Activated T-cell treated with anti-CD3 and anti-CD28 coated beads for 24 hours (primary cell): ENCODE measurements at places on chromosomes 4 and X.

DNA sequence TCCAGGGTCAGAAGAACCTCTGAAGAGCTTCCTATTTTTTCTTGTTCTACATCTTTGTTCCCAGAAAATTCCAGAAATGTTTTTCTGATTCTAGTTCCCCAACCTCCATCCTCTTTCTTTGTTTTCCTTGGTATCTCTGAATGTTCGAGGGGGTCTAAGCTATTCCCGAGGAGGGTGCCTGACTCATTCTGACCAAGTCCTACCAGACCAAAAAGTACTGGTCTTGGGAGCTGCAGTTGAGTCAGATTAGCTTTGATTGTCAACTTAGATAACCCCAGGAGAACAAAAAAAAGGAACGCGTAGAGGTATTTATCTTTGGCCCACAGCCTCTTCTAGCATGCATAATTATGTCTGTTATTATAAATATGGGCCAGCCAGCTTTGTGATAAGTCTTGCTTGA is 12.1 kb upstream of the TENM3 start:
- no peak for DNase-seq

- no peak for DNase-seq
Observed at GRCh38 chr4:23348789-23349498, 540.9 kb downstream of the PPARGC1A start.

- no peak for DNase-seq
Observed at GRCh38 chr4:184000457-184001396, 95.6 kb downstream of the STOX2 start.

GRCh38 chr4:143186649-143187048 is 1.9 kb downstream of the USP38 start:
- DNase-seq, result no peak

DNA sequence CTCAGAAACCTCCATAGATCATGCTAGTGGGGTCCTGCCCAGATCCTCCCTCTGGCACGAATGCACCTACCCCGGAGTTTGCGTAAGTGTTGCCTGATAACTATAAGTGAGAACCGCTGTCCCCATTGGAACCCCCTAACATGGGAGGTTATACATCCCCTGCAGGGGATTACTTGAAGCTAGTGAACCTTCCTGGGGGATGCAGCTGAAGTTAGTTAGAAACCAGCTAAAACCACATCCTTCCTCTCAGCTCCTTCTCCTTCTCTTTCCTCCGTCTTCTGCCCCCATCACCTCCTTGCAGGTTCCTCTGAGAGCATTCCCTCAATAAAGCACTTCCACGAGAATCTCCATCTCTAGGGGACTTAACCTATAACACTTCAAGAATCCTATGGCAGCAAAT is 95.0 kb downstream of the ZNF827 start:
- no peak for DNase-seq

DNA sequence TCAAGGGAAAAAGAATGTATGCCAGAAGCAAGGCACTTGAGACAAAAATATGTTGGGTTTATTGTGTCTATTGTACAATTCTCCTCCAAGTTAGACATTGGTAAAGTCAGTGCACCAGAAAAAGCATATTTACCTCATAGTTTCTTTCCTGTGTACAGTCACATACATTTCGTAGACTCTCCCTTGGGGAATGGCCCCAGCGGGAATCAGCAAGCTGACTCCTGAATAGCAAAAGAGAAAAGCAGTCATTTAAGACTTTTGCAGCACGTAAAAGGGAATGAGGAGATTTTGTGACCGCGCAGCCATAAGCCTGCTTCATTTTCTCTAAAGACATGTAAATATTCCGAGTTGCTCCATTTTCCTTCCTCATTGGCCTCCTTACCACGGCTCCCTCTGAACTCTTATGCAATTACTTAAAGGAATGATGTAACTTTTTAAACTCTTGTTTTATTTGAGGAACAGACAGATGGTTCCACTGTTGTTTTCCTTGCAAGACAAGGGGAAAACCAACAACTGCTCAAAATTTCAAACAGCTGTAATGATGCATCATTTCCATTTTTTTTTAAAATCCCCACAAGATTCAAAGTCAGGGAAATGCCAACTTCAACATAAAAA is 332.7 kb downstream of the UNC5C start:
- DNase-seq, result no peak

GRCh38 chr4:81421346-81422218 is 50.1 kb downstream of the RASGEF1B start:
- no peak for DNase-seq

DNA sequence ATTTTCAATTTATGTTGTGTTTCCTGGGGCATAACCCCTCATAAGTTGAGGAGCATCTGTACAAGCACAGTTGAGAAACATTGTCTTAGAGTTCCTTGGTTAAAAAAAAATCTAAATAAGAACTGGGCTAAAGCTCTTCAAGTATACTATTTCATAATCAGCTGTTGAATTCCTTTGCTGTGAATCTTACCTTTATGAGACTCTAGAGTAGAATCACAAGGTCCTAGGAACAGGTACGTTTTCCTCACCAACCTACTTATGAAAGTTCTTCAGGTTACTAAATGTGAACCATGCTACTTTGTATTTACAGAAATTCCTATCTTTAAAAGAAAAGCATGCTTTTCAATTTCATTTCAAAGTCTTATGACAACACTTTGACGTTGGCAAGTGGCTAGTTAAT is 20.9 kb upstream of the SOD3 start:
- no peak for DNase-seq

DNA sequence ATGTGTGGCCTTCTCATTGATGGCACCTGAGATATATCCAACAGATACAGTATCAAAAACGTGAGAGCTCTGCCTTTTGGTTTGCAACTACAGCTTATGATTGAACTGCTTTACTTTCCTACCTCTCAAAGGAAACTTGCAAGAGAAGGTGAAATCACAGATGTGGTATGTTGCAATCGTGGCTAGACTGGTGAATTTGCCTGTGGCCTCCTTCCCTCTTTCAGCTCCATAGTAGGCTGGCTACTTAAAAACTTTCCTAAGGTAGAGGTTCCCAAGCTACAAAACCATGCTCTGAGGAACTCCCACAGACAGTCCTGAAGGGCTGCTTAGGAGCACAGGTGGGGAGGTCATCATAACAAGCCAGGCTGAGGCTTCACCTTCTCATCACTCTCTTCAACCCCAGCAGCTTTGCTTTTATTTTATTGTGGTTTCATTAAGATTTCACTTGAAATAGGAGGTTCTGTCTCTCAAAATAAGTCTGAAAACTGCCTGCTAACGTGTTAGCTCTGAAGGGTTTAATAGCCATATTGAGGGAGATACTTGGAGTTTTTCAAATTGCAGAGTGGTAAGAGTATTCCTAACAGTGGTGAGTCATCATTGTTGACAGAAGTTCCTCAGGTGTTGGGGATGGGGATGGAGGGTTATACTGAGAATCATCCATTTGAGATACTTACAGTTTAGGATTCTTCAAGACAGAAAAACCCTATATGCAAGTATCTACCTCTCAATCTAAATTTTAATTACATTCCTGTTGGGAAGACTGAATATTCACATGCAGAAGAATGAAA is 93.5 kb upstream of the UCP1 start:
- no peak for DNase-seq

DNA sequence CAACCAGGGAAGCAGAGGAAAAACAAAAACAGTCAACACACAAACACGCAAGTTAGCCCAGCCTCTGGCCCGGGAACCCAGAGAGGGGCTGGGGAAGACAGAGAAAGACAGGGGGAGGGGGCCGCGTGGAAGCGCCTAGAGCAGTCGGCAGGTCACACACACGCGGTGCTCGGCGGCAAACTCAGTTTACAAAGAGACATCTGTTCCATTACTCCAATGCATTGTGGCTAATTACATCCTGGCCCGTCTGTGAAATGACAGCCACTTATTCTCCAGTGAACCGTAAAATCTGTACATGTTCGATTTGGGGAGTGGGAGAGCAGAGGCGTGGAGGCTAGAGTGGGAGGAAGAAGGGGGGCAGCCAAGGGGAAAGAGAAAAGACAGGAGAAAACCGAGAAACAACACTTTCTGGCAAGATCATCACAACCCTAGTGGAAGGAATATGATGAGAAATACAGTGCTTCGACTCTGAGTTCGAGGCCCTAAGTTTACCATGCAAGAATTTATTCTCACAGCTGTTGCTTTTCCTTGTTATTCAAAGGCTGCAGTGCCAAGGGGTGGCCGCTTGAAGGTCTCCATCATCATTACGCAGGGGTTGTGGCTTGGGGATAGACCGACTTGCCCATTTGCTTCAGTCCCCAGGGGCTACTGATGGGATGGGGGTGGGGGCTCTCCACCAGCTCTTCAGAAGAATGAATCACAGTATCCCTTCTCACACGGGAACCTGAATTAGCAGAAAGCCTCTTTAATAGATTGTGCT is 167.7 kb downstream of the MGST2 start:
- DNase-seq, result no peak

- DNase-seq, result no peak
Observed at GRCh38 chr4:14218641-14219040, 591.1 kb upstream of the BOD1L1 start.

DNA sequence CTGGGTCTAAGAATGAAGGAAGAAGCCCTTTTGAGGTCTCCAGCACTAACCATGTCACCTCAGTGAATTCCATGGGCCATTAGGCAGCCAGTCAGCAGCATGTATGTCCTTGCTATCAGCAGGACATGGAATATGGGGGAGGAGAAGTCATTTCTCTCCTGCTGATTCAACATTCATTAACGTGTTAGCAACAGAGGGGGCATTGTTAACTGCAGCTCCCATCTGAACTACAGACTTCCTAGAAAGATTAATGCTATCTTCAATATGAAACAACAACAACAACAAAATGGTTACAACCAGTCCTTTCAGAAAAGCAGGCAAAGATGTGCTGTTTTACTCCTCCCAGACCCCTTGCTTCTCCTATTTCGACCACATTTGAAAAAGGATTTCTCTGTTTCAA is 120.4 kb upstream of the SLC34A2 start:
- no peak for DNase-seq

- no peak for DNase-seq
Observed at GRCh38 chrX:115493015-115493414, 68.0 kb upstream of the PLS3 start.

- DNase-seq, result peak; percentile 16
Observed at GRCh38 chrX:136162827-136163570, 15.7 kb downstream of the FHL1 start.

DNA sequence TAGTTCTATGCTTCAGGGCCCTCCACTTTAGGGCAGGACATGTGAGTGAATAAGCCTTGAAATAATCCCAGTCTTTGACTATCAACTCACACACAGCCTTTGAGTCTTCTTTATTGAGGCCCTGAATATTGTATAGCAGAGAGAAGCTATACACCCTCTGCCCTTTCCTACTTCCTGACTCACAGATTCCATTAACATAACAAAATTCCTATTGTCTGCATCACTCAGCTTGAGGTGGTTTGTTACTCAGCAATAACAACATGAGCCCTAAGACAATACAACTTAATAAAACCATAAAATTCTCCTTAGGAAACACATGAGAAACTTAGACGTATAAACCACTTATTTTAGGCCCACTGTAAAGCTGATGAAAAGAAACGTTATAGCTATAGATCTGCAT is 680.3 kb upstream of the DIAPH2 start:
- no peak for DNase-seq

DNA sequence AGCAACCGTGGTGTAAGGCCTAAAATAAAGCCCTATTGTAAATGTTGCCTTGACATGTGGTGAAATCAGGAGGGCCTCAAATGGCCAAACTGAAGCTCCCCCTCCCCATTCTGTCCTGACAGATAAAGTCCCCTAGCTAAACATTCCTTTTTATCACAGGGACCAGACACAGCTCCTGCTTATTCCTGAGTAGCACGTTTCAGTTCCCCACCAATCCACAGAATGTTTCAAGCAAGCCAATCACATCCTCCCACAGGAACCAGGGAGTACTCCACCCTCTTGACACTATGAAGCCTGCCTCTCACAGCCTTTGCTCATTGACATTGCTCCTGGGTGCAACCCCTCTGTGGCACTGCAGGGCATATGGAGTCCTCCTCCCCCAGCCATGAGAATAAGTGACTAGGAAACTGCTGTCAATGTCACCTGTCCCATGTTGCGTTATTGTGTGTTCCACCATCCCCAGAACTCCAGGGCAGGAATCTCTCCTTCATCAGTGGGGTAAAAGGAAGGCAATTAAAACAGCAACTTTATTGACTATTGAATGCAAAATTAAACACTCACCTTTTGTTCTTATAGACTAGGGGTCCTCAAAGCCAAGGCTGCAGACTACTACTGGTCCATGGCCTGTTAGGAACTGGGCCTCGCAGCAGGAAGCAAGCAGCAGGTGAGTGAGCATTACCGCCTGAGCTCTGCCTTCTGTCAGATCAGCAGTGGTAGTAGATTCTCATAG is 128.1 kb downstream of the COL25A1 start:
- DNase-seq, result no peak

DNA sequence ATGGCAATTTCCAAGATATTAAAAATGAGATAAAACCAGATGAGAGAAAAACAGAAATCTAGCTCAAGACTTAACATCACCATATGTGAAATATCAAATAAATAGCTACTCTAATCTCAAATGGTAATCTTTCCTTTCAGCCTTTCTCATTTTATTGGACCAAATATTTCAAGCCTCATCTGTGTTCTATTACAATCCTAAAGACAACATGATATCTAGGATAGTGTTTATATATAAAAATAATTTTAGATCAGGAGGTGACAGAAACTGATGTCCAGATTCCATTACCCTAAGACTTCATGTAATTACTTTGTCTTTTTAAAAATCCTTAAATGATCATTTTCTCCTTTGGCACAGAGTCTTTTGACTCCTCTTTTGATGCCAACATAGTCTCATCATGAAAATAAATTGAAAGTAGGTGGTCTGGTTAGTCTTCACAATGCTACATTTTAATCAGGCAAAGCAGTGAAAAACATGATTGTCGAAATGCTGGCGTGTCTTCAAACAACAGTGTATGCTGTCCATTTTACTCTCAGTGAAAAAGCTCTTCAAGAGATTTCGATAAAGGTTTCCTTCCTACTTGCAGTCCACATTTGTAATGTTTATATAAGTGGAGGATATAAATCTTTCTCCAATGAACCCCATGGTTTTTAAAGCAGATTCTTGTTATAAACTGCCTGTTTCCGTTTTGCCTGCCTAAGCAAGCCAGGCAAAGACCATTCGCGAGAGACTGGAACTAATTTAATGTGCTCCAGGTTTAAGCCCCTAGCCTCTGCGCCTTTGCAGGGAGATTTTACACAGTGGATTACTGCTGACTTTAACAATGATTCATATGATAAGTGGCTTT is 169.8 kb downstream of the SCFD2 start:
- no peak for DNase-seq

- DNase-seq, result no peak
Observed at GRCh38 chr4:85929961-85930665, 429.7 kb downstream of the MAPK10 start.

DNA sequence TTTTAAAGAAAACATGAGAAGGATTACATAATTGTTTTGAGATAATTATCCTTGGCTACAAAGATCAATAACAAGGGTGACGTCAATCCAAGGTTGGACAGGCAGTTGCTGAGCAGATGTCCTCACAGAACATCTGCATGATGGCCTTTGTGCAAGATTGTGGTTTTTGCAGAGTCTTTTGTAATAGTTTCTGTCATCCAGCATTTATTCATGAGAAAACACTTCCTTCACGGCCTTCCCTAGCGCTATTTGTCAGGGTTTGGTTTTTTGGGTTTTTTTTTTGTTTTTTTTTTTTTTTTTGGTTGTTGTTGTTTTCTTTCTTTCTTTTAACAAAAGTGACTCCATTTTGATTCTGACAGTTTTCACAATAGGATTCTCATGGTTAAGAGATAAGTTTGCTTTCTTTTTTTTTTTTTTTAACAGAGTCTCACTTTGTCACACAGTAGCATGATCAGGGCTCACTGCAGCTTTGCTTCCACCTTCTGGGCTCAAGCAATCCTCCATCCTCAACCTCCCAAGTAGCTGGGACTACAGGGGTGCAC is 31.5 kb upstream of the ELF2 start:
- DNase-seq, result no peak
